ENCODE measurements at places on chromosomes 5 and 9. TPM values are rescaled to one million over a fixed set of nuclear protein-coding genes. Genes with fewer than 3 reads are reported as not detected.

The BRD9 gene
- 44.6 TPM for total RNA-seq

DNA sequence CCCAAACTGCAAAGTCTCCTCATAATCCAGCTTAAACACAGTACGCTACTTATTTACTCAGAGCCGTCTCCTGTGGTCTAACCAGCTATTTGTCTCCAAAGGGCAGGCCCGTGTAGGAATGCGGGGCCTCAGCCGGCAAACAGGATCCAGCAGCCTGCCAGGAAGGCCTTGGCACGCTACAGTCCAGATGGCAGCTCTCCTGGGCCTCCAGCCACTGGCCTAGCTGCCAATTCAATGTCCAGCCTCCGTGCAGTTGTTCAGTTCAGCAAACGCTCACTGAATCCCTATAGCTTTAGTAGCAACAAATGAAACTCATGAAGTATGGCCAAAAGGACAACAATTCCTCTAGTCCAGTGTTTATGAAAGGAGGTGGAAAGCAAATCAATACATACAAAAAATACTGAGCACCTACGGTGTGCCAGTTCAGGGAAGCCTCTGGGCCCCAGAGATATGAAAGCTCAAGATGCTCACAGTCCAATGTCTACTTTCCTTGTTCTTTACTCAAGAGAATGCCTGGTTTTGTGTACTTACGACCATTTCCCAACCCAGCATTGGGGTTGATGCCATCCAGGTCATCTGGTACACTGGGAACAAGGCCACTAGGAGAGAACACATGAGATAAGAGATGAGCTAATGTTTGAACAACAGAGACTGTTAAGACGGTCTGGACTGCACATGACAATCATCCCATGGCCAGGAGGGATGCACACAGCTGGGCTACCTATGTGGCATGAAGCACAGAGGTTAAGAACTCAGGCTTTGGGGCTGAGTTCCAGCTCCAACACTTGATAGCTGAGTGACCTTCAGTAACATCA lies 8.3 kb downstream of the CDK5RAP2 start:
- DNase-seq, result peak; percentile 83

DNA sequence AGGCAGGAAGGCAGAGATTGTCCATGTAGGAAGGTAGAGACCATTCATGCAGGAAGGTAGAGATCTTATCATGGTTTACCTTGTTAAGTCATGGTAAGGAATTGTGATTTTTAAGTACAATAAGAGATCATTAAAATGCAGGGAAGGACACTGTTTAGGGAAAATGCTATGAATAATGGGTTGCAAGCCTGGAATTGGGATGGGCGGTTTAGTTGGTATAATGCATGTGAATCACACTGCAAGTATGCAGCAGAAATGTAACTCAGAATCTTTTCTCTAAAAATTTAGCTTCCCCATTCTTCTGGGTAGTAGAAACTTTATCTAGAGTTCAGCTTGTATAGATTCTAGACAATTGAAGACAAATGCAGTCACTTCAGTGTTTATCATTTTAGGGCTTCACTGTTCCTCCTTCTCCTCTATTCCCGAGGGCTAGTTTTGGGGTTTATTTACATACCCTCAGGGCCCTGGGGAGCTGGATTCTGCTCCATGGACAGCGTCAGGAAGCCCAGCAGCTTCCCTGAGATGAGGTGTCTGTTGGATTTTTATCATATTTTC lies 212.0 kb downstream of the SREK1 start:
- no peak for DNase-seq

The SLC36A3 gene
- total RNA-seq, result not detected

- DNase-seq, result no peak
Measured at GRCh38 chr5:167573370-167574127, 717.9 kb upstream of the WWC1 start.

- no peak for DNase-seq
Measured at GRCh38 chr5:83956386-83956785, 235.7 kb upstream of the HAPLN1 start.

- DNase-seq, result no peak
Measured at GRCh38 chr5:127863610-127864395, 160.6 kb downstream of the CCDC192 start.

The IL13 gene
- 0.33 TPM for total RNA-seq

GRCh38 chr9:111759762-111760639 lies 34.7 kb downstream of the SHOC1 start:
- no peak for DNase-seq

The GNA14 gene
- total RNA-seq, result 2.9 TPM

The SAXO1 gene
- total RNA-seq, result 0.29 TPM

The DTWD2 gene
- 6.4 TPM for total RNA-seq

DNA sequence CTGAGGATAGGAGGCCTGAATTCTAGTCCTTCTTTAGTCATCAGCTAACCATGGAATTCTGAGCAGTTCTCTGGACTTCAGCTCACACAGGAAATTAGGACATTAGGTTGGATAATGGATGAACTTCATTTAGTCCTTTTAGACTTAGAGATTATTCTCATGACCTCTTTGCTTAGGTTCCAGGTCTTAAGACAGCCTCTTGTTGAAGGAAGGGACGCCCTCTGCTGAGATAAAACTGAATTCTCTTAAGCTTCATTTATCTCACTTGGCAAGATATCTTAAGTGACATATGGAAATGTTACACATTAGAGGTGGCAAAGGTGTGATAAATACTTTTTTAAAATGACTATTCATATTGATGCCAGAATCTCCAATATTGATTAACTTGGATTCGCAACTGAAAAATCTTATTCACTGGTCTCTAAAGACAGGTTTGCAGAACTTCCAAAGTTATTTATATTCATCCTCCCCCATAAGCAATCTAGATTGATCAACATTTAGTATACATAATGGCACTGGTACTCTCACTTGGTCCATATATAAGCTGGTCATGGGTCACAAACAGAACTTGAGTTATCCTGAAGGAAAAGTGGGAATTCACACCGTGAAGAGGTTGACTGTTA lies 16.9 kb upstream of the ZNF366 start:
- DNase-seq, result no peak

GRCh38 chr9:134983074-134983473 lies 65.4 kb upstream of the FCN1 start:
- DNase-seq, result no peak

- no peak for DNase-seq
Measured at GRCh38 chr9:96217754-96218693, 84.0 kb downstream of the HSD17B3 start.

GRCh38 chr9:37281541-37281940 lies 141.0 kb upstream of the GRHPR start:
- DNase-seq, result no peak

DNA sequence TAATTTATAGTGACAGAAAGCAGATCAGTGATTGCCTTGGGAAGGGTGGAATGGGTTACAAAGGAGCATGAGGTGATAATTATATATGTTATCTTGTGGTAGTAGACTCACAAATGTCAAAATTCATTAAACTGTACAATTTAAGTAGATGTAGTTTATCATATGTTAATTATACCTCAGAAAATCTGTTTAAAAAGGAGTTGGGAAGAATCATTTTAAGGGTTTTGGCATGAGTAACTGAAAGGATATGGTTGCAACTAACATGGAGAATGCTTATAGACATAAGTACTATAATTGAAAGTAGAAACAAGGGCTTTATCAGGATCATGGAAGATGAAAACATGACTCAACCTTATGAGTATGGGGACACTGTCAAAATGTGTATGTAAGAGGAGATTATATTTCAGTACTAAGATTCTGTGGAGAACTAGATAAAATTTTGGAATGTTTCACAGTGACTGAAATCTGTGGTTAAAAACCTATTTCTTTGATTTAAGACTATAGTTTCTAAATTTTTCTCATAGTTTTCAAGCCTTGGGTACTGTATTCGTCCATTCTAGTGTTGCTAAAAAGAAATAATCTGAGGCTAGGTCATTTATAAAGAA lies 73.3 kb downstream of the FCHO2 start:
- DNase-seq, result no peak

The CARD9 gene
- 7.6 TPM for total RNA-seq

- no peak for DNase-seq
Measured at GRCh38 chr5:31720004-31720403, 81.1 kb downstream of the PDZD2 start.

DNA sequence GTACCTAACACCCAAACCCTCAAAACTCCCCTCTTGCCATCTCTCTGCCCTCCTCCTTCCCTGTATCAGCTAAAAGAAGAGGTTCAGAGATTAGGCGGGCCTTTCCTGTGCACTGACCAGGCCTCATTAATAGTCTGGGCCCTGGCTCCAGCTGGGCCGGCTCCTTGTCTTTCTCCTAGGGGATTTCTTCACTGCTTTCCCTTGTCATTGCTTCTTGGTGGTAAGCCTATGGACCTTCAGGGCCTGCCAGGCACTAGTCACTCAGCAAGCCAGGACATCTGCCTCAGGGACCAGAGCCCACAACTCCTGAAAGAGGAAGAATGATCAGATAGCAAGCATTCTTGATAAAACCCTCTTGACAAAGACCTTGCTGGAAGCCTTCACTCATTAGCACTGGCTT lies 50.9 kb downstream of the MRRF start:
- DNase-seq, result no peak

The OTP gene
- not detected for total RNA-seq

The GPSM1 gene
- total RNA-seq, result 19.0 TPM

DNA sequence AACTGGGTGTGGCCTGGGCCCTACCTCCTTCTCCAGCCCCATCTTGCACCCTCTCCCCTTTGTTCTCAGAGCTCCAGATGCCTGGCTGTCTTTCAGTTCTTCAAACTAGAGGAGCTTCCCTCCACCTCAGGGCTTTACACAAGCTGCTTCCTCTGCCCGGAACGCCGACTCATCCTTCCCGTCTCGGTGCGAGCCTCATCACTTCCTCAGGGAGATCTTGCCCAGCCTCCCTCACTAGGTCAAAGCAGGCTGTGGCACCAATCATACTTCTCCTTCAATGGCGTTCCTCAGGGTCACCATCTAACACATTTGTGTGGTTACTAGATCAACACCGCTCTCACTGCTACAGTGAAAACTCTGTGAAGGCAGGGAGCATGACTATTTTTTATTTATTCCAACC lies 56.2 kb upstream of the ZSWIM6 start:
- peak; percentile 26 for DNase-seq

- DNase-seq, result no peak
Measured at GRCh38 chr9:108052431-108053080, 563.0 kb upstream of the KLF4 start.

The CARD19 gene
- 62.1 TPM for total RNA-seq

DNA sequence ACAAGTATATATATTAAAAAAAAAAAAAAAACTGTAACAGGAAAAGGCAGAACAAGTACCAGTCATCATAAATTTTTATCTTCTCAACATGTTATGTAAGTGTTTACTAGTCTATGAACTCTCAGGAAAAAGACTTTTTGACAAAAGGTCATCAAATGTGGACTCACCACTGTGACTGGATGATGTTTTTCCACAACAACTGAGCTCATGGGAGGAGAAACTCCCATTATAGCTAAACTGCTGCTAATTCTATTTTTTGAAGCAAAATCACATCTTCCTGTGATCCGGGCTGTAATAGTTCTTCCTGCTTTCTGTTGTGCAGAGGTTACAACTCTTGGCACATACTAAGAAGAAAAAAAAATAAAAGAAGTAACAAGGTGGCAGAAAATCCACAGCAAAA lies 39.6 kb downstream of the POC5 start:
- DNase-seq, result no peak

DNA sequence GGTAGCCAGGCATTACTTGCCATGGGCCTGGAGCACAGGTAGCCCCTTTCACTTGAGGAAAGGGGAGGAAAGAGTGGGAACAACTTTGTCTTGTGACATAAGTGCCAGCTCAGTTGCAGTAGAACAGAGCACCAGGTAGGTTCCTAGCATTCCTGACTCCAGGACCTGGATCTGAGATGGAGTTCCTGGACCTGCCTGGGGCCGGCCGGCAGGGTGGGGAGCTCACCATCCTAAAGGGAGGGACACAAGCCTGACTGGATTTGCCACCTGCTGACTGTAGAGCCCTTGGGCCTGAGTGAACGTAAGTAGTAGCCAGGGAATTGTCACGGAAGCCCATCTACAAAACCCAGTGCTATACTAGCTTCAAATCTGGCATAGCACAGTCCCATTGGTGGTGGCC lies 653.3 kb upstream of the CDH6 start:
- no peak for DNase-seq

The TXNDC8 gene
- total RNA-seq, result not detected

DNA sequence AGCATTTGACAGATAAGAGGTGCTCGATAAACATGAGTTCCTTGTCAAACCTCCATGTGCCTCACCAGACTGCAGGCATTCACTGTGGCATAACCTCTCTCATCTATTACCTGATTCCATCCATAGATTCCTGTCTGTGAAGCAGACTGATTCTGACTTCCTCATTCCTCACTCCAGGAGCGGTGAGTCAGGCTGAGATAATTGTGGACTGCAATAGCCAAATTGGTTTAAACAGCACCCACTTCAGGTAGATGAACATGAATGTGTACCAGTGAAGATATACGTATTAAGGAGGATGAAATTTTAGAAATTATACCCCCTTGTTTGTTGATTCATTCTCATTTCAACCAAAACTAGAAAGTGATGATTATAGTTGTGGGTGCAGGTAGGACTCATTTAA lies 391.2 kb downstream of the HINT1 start:
- no peak for DNase-seq

- no peak for DNase-seq
Measured at GRCh38 chr9:82581935-82582334, 481.0 kb downstream of the RASEF start.

GRCh38 chr5:168165221-168165914 lies 126.1 kb upstream of the WWC1 start:
- no peak for DNase-seq

The KCNN2 gene
- 0.33 TPM for total RNA-seq

- no peak for DNase-seq
Measured at GRCh38 chr9:7974335-7974960, 174.9 kb upstream of the DMAC1 start.

DNA sequence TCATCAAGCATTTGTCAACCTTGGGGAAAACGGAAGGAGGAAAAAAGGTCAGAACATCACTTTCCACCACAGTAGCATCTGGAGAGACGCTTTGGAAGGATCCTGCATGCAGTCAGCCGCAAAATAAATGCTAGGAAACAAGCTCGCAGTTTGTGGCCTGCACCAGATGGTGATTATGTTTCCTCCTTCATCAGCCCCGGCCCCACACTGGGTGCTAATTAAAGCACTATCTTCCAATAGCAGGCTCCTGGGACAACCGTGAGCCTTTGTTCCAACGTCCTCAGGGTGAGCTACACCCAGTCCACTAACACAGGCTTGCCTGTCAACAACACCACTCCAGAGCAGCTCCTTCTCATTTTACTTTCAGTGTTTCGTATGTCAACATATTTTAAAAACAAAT lies 64.0 kb downstream of the RNF130 start:
- no peak for DNase-seq

- no peak for DNase-seq
Measured at GRCh38 chr9:121636341-121636865, 15.0 kb upstream of the DAB2IP start.

DNA sequence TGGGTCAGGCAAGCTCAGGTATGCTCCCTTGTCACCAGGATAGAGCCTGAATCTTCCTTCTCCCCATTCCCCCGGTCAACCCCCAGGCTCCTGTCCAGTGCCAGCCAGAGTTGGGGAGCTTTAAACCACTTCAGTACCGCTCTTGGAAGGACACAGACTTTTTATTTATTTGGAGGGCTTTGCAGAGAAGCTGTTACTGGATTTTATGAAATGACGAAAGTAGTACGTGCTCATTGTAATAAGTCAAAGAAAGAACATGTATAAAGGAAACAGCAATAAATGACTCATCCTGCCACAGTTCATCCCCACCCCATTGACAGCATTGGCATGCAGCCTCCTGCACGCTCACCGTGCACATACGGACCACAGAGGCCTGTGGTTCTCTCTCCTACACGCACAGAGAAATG lies 230.3 kb downstream of the AUH start:
- DNase-seq, result no peak
